Stimulated activated CD4-positive, alpha-beta T cell treated with anti-CD3 and anti-CD28 coated beads, Interleukin-1b, Interleukin-23, amount 100 ng/mL, for 48 hours (primary cell): ENCODE measurements at places on chromosomes 1 and 21.
A peak's percentile ranks its signal among the peaks of the same experiment; 100 is the strongest.

DNA sequence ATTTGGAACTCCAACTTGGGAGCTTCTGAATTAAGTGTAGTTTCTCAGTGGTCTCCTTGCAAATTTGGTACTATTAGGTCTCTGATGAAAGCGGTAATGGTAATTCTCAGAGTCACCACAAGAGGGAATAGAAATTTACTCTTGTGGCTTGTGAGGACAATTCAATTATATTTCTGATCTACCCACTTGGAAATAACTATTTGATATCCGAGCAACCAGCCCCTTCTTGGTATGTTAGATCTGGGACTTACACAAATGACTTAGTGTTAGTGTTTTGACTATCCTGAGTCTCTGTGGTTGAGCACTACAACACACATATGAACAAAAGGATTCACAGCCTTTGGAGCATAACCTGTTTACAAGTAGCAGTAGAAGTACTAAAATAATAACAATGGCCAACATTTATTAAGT is 68.1 kb downstream of the RPS6KA1 start:
- DNase-seq: no peak

GRCh38 chr1:14499312-14500040 is 99.0 kb upstream of the KAZN start:
- no peak for DNase-seq

DNA sequence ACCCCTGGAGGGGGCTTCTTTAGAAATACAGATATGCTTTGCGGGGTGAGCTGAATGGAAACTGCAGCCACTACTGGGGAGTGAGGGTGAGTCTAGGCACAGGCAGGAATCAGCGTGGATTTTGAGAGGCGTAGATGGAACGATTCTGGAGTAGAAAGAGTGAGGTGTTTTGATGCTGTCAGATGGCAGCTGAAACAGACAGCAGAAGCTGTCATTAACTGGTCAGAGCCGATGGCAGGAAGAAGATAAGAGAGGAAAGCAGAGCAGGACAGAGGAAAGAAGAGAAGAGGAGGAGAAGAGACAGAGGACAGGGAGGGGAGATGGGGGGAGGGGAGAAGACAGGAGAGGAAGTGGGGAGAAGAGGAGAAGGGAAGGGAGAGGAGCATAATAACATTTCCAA is 138.5 kb downstream of the LRIG2 start:
- no peak for DNase-seq

GRCh38 chr1:89606227-89606980 is 26.5 kb upstream of the LRRC8C start:
- DNase-seq: no peak

DNA sequence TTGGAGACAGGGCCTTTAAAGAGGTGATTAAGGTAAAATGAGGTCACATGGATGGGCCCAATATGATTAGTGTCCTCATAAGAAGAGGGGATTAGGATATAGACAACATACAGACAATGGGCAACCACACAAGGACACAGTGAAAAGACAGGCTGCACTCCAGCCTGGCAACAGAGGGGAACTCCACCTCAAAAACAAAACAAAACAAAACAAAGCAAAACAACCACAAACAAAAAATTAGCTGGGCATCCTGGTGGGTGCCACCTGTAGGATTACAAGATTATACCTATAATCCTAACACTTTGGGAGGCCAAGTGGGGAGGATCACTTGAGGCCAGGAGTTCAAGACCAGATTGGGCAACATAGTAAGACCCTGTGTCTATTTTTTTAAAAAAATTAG is 4.8 kb upstream of the MDM4 start:
- DNase-seq: no peak

DNA sequence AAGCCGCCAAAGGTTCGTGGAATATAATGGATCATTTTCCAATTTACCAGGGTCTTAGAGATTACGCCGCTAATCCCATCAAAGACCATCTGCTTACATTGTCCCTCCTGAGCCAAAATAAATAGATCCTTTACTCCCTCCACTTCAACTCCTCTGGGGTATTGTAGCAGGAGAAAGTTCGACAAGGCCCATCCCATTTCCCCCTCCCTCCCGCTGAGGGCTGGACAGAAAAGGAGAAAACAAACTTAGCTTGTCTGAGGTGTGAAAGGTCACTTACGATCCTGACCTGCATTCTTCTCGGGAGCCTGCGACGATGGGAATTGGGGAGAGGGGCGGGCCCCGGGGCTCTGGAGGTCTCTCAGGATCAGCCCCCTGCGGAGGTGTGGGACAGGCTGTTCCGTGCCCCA is 60.8 kb downstream of the MEF2D start:
- DNase-seq: no peak

DNA sequence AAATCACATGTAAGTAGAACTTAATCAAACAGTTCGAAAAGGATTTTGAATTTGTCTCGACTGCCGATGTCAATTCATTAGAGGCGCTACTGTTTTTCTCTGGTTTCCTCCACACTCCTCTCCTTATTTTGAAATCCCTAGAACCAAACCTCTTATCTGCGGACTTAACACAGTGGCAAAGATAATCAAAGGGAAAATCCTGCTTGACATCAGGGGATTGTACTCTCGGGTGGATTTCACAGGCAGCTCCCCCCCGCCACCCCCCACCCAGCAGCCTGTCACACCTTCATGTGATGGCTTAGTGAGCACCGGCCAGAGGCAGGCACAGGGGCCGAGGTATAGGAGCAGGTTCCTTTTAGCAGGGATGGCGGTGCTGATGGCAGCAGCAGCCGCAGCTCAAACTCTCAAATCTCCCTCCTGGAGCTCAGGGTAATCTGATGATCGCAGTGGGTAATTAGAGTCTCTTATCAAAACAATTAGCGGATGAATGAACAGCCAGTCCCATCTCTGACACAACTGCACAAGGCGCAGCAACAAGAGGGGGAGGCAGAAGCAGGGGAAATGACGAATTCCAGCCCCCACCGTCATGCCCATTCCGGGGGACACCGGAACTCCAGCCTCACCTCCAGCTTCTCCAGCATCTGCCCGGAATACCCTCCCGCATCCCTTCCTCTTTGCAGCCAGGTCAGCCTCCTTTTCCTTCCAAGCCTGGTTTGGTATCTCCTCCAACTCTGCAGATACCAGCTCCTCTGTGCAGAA is 80.3 kb downstream of the SSBP3 start:
- no peak for DNase-seq

- DNase-seq: peak; percentile 10
These were observed 1.4 kb upstream of the VAMP4 start for GRCh38 chr1:171743081-171743870.

DNA sequence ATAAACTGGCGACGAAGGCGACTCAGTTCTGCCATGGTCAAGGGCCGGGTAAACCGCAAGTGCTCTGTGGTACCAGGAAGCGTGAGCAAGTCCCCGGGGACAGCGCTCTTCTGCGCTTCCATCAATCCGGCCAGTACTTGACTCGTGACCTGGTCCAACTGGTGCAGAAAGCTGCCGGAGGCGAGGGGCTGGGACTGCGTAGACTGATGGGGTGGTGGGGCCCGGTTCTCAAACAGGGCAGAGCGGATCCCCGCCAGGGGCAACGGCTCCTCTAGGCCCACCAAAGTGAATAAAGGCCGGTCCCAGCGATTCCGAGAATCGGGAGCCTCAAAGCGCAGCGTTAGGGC is 852 bp downstream of the KTI12 start:
- peak; percentile 7 for DNase-seq

- no peak for DNase-seq
These were observed 9.7 kb downstream of the DESI2 start for GRCh38 chr1:244662599-244662998.

GRCh38 chr1:89682611-89683010 is 49.7 kb downstream of the LRRC8C start:
- DNase-seq: no peak

DNA sequence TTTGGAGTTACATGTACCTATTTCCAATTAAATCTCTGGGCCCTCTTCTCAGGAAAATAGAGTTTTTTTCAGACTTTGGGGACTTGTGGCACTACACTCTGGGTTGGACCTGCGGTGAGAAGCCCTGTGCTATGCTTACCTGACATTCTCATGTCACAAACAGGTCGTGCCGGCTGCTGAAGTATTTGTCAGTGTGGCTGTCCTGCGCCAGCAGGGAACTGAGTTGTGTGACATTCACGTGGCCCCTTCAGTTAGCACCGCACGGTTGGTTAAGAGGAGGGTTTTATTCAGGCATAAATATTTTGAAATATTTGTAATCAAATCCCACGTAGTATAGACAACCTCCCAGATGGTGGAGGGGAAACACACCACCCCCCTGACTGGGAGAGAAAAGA is 6.3 kb upstream of the COL6A2 start:
- DNase-seq: no peak

DNA sequence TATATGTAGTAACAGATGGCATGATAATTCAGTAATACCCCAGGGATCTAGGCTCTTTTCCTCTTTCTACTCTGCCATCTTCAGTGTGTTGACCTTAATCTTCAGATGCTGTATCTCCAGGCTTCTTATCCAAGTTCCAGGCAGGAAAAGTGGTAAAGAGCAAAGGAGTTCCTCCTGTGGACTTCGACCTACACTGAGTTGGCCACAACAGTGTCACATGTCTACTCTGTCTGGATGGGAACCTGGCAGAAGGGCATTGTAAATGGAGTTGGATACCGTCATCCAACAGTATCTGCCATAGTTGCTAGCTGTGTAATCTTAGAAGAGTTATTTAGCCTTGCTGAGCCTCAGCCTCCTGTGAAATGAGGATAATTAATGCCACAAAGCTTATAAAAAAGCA is 21.9 kb downstream of the IL23R start:
- DNase-seq: no peak

- no peak for DNase-seq
These were observed 424.8 kb upstream of the ADGRL4 start for GRCh38 chr1:79431340-79431739.

DNA sequence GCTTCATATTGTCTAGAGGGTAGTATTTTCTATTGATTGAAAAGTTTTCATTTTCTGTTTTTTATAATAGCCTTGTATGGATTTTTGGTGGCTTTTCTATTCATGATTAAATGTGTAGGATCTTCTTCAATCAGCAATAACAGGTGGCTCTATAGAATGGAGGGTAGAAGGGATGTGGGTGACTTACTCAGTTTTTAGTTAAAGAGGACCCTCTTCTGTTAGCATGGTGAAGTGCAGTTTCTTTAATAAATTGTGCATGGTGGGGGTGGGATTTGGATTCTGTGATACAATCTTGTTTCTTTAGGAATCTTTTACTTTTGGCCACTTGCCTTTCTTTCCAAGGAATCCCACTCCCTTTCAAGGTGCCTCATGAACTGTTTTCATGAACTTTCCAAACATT is 64.7 kb downstream of the SLC35A3 start:
- no peak for DNase-seq

DNA sequence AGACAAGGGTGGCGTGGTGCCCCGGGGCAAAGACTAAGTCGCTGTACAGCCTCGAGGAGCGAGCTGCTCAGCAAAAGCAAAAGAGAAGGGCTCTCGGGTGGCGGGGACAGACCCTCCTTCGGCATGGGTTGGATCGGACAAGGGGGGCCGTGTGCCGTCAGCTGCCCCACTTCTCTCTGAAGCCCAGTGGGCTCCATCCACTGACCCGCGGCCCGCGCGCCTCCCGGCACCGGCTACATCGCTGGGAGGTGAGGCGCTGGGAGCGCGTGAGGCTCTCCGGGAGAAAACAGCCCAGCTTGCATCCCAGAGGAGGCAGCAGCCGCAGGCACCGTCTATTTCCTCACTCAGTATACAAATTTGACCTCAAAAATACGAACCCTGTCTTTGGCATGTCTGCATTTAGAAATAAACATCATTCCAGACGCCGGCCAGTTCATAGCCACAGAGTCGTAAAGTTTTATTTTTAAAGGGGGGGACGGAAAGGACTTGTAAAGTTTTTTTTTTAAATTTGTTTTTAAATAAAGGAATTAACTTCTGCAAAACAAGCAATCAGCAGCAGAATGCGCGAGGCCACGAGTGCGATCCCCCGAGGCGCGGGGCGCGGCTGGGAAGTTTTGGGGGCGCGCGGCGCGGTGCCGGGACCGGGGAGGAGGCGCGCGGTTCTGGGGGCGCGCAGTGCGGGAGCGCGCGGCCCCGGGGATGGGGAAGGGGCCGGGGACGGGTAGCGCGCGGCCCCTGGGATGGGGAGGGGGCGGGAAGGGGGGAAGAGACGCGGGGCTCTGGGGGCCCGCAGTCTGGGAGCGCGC is 689 bp upstream of the GPR137B start:
- no peak for DNase-seq

DNA sequence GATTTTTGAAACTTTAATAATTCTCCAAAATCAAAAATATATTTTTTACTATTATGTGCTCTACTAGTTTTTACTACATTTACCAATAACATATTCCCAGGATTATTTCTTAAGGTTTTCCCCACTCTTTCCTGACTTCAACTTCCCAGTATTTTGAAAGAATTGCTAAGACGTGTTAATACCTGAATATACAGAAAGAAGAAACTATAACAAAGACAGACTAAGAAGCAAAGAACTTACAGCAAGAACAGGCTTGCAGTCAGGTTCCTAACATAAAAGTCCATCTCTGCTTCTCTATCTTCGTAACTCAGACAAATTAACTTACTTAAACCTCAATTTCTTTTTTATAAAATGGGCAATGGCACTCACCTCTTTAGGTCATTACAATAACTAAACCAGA is 63.2 kb downstream of the SRSF11 start:
- no peak for DNase-seq

DNA sequence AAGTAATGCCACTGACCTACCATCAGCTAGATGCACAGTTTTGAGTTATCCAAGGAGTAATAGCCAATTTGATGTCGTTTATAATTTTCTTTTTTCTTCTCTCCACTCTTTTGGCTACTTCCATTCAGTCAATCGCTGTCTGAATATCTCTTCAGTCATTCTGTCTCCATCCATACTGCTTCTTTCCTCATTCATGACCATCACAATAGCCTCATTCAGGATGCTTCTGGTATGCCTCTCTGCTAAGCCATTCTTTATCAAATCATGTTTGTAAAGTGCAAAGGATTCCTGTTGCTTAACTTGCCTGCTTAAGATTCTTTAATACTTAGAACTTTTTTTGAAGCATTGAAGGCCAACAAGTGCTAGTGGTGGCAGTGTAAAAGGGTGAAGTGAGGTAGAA is 20.2 kb downstream of the TYW3 start:
- DNase-seq: no peak

GRCh38 chr1:218164930-218165700 is 120.0 kb upstream of the RRP15 start:
- DNase-seq: peak; percentile 3

- no peak for DNase-seq
These were observed 214.7 kb upstream of the EDN2 start for GRCh38 chr1:41698916-41699860.

GRCh38 chr1:83901547-83902155 is 97.3 kb downstream of the TTLL7 start:
- DNase-seq: no peak

DNA sequence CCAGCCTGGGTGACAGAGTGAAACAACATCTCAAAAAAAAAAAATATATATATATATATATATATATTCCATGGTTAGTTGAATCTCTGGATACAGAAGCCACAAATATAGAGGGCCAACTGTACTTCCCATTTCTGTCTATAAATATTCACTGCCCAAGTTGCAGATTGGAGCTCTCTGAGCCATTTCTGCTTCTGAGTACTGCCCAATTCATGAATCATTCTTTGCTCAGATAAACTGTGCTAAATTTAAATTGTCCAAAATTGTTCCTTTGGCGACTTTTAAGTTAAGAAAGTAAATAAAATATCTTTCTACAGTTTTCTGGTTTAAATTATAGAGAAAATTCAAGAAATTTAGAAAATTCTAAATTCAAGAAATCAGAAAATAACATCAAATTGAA is 23.2 kb upstream of the C1orf146 start:
- DNase-seq: no peak

GRCh38 chr1:183313063-183313462 is 105.1 kb downstream of the NMNAT2 start:
- DNase-seq: no peak

- no peak for DNase-seq
These were observed 593 bp upstream of the CD53 start for GRCh38 chr1:110872366-110872744.

- DNase-seq: no peak
These were observed 81.6 kb downstream of the ZP4 start for GRCh38 chr1:237809099-237809498.
